Panc1 (cell line): ENCODE measurements at places on chromosomes 16 and 17. TPM values are rescaled to one million over a fixed set of nuclear protein-coding genes. Genes with fewer than 3 reads are reported as not detected.

- H3K27ac ChIP-seq: no peak overlapping the region
- H3K4me1 ChIP-seq: no peaks in the 10 kb centered on the region
- no peak overlapping the region for H3K4me3 ChIP-seq
- no peak for DNase-seq
- no peaks in the 10 kb centered on the region for H3K27me3 ChIP-seq
Measured at GRCh38 chr17:44039829-44040635, 25.3 kb upstream of the TMEM101 start.

- no peak for DNase-seq
- H3K27me3 ChIP-seq: 0 out of 2 replicates have a peak, but pooled peaks cover 3% of the 10 kb centered on the region
- H3K27ac ChIP-seq: no peak overlapping the region
Measured at GRCh38 chr16:49994006-49994405, 31.0 kb upstream of the CNEP1R1 start.

DNA sequence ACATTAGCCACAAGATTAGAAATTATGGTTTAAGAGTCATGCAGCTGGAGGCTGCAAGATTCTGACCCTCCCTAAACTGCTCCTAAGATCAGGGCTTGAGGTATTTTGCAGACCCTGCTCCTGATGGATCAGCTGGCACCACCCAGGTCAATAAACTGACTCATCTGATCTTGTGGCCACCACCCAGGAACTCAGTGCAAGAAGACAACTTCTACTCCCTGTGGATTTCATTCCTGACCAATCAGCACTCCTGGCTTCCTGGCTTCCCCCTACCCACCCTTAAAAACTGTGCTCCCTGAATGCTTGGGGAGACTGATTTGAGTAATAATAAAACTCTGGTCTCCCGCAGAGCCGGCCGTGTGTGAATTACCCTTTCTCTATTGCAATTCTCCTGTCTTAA, 25.0 kb upstream of the MILR1 start:
- no peak for DNase-seq
- no peaks in the 10 kb centered on the region for H3K4me1 ChIP-seq
- H3K27ac ChIP-seq: no peak overlapping the region
- H3K36me3 ChIP-seq: no peaks in the 10 kb centered on the region; the same call in 1 of the 2 replicates

GRIN2C gene
- 0.10 TPM for total RNA-seq

DNA sequence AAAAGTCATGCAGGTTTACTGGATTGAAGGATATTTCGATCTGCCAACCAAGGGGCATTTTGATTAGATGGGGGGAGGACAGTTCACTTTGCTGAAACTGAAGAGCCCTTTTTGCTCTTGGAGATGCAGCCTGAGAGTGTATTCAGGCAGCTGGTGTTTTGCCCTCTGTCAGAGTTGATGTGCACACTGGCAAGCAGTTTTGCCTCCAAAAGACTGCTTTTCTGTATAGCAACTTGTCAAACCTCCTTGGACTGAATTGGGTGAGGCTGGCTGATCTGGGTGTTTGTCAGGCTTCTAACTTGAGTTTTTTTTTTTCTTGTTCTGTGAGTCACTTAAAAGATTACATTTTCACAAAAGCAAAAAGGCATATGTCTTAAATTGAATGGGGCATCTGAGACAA, 22.6 kb upstream of the ANKFN1 start:
- H3K4me1 ChIP-seq: no peaks in the 10 kb centered on the region
- DNase-seq: no peak
- H3K36me3 ChIP-seq: no peaks in the 10 kb centered on the region
- H3K4me3 ChIP-seq: no peak overlapping the region
